Pulmonary artery endothelial cell (primary cell): ENCODE measurements at places on chromosomes 7 and 10.

DNA sequence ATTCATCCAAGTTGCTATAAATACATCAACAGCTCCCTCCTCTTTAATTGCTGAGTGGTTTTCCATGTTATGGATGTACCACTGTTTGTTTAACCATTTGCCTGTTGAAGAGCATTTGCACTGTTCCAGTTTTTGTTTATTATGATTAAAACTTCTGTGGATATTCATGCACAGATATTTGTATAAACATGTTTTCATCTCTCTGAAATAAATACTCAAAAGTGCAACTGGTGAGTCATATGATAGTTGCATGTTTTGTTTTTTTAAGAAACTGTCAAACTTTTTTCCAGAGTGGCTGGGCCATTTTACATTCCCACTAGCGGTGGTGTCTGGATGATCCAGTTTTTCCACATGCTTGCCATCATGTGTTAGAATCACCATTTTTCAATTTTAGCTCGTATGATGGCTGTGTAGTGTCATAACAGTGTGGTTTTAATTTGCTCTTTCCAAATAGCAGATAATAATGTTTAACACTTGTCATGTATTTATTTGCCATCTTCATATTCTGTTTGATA lies 33.6 kb downstream of the MEOX2 start:
- DNase-seq = no peak

- DNase-seq = no peak
These were observed 1.9 kb upstream of the ASB15 start for GRCh38 chr7:123599766-123600165.

DNA sequence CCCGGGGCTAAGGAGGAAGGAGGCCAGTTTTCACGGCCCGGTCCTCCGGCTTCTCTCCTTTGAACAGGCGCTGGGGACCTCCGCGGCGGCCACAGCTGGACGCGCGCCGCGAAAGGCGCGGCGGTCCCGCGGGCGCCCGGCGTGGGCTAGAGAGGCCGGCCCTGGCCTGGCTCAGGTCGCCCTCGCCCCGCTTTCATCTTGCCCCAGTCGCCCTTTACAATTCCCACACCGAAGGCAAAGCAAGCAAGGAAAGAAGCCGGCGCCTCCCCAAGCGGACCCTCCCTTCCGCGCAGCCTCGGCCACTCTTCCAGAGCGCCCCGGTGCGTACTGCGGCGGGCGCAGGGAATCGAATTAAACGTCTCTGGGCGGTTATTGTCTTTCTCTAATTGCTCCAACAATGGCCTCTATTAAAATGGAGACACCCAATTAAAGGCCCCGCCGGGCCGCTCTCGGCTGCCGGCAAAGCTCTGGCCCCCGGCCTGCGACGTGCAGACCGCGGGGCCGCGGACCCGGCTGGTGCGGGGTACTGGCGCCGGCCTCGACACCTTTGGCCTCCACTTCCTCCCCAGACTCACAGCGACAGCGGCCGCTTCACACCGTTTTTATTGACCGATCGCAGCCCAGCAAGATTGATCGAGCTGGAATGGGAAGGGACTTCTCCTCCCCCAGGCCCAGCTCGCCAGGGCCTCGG lies 4.5 kb upstream of the GATA3 start:
- no peak for DNase-seq

DNA sequence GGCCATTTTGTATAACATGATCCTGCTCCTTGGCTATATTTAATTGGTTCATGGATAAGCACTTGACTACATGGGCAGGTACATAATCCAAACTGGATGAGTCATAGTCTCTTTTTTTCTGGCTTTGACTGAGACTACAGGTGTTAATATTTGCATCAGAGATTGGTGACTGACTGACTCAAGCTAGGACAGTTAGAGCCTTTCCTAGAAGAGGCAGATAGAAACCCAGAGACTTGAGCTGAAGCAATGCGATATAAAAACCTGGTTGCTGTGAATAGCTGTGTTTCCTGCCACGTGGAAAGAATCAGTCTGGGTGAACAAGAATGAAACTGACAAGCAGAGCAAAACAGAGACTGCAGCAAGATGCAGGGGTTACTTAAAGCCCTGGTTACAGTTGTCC lies 81.0 kb downstream of the SAMD9 start:
- DNase-seq = no peak

DNA sequence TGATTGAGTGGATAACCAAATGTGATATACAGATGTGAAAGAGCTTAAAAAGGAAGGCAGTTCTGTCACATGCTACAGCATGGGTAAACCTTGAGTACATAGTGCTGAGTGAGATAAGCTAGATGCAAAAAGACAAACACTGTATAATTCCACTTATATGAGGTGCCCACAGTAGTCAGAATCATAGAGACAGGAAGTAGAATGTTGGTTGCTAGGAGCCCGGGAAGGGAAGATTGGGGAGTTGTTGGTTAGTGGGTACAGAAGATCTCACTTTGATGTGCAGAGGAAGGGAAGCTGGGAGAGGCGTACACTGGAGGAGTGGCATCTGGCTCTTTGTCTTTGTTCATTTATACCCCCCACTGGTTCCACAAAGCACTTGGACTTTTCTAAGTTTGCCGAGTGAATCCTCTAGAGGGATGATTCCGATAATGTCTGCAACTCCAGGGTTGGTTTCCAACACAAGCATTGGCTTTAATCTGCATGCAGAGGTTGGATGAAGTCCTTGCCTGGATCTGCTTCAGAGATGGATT lies 39.5 kb downstream of the TSPAN14 start:
- no peak for DNase-seq

DNA sequence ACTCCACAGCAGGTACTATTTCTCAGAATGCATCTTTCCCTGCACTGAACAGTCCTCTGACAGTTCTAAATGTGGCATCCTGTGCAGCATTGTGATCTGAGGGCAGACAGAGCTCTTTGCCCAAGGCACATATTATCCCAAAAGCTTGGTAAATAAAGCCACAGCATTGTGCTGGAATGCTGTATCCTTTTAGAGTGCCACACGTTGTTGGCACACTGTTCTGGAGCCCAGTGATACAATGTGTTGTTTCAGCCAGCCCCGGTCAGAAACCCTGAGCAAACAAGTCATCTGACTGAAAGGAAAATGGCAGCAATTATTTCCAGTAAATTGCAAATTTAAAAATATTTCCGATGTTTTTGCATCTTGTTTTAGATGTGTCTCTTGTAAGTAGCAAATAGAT lies 45.4 kb downstream of the NAMPT start:
- DNase-seq = no peak

GRCh38 chr7:5607951-5608656 lies 173.4 kb downstream of the RNF216 start:
- no peak for DNase-seq

GRCh38 chr7:139619367-139619657 lies 95.8 kb downstream of the CLEC2L start:
- DNase-seq = no peak

DNA sequence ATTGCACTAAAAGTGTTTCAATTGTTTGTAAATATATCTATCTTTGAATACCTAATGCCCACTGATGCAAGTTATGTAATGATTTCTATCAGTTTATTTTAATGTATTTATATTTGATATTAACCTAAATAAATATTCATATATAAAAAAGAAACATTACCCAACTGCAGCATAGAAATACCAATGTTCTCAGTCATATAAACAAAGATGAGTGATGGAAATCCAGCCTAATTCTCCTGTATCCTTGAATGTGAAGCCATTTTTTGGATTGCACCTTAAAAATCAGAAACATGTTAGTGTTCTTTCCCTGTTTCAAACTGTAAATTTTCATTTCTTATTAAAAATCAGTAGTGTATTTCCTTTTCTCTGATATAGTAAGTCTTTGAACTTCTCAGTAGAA lies 305.8 kb upstream of the GNAI1 start:
- DNase-seq = no peak

- DNase-seq = no peak
These were observed 137.8 kb downstream of the CHRM2 start for GRCh38 chr7:137006293-137006692.

DNA sequence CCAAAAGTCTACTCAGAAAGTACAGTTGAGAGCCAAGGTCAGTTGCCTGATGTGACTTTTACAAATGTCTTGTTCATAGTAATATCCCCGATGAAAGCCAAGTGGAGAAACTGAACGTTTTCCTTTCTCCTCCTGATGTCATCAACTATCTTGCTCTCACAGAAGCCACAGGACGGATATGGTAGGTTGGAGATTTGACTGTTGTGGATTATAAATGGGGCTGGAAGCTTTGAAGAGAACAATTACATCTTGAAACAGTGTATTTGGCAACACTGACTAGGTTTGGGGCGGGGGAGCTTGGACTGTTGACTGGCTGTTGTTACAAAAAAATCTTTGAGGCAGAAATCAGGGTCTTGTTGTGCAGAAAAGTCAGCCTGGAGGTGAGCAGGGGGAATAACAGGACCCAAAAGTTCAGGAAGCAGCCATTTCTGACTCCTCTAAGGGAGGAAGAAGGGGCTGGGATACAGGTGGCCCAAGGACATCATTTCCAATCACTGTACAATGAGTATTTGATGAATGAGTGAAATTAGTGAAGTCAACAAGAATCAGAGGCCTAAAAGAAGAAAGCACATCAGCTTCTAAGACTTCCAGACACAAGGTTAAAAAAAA lies 24.3 kb downstream of the PLEKHS1 start:
- DNase-seq = no peak

- DNase-seq = peak; percentile 7
These were observed 18.8 kb upstream of the MINDY3 start for GRCh38 chr10:15879058-15879457.

DNA sequence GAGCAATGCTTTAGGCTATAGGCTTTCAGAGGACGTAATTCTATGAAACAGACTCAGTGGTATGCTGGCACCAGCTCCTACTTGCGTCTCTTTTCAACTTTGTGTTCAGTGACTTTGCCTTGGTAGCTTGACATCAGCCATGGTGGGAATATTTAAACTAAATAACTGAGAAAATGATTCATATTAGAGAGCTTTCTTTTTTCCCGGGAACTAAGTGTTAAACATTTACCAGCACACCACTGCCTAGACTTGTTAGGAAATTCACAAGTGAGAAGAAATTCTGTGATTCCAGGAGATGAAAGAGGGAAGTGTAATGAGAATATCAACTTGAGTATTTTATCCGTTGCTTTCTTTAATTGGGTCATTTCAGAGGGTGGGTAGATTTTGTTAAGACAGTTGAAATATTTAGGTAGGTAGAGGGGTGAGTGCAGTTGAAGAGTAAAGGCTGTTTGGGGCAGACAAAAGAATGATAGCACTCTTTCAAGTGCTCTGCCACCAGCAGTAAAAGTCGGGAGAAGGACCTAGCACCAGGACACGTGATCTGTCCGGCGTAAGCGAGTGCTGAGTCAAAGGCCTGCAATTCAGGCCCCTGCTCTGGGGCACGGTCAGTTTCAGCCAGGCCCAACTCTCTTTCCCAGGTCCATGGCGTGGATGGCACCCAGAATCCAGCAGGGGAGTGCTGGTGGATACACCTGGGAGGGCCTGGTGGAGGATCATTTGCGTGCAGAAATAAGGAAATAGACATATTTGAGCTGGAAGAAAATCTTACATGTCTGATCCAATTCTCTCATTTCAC lies 206.3 kb downstream of the SNX10 start:
- DNase-seq = no peak

DNA sequence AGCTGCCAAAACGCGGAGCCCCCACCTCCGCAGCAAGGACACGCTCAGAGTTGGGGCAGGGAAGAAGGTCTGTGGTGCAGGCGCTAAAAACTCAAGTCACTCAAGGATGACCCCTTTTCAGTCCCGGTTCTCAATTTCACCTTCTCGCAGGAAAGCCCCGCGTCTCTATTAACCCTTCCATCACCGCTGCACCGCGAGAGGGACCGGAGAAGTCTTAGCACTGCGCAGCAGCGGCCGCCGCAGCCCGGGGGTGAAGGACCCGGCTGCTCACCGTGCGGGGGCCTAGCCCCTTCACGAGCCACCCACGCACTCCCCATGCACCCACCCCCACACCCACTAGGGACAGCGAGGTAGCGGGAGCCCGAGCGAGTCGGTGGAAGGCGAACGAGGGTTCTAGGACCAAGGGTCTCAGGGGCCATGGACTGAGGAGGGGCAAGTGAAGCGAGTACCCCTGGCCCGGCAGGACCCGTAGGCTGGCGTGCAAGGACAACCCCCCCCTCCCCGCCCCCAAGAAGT lies 162.9 kb downstream of the SH3PXD2A start:
- no peak for DNase-seq

GRCh38 chr7:120521761-120522737 lies 249.1 kb downstream of the KCND2 start:
- DNase-seq = no peak

DNA sequence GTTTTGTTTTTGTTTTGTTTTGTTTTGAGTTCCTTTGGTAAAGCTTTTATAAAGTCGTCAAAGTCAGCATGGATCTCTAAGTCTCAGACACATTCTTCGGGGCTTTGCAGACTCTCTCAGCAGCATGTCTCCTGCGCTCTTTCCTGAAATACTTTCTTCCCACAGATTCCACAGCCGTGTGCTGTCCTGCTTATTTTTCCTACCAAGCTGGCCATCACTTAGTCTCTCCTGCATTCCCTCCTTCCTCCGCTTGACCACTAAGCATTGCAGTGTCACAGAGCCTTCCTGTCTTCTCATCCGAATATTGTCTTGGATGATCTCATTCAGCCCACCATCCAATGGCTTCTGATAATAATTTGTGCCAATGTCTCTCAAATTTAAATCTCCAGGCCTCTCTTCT lies 434.3 kb upstream of the C7orf33 start:
- DNase-seq = no peak

- DNase-seq = no peak
These were observed 186.2 kb upstream of the BMPER start for GRCh38 chr7:33719059-33719581.

DNA sequence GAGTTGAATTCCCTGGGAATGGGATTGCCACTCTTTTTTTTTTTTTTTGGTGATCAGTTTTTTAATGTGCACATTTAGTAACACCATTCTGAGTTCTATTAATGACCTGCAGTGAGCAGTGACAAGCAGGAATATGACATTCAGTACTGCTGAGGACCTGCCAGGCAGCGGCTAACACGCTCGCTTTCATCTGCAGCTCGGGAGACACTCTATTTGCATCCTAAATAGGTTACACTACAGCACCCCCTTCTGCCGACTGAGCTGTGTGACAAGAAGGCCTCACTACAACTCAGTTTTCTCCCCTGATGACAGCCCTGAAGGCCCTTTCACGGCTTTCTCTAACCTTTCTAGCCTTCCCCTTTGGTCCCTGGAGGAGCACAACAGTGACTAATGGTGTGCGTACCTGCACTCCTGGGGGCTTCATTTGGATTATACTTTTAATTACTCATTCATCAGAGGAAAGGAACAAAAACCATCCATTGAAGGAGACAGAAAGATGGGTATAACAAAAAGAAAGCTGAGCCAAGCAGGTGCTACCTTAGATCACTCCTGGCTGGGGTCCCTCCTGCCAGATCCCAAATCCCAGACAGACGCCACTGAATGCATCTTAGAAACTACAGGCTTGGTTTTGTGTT lies 872.4 kb downstream of the LRMDA start:
- DNase-seq = peak; percentile 3

GRCh38 chr7:46143949-46144917 lies 223.2 kb upstream of the IGFBP3 start:
- DNase-seq = no peak
